ENCODE measurements at places on chromosomes 6 and 20.

DNA sequence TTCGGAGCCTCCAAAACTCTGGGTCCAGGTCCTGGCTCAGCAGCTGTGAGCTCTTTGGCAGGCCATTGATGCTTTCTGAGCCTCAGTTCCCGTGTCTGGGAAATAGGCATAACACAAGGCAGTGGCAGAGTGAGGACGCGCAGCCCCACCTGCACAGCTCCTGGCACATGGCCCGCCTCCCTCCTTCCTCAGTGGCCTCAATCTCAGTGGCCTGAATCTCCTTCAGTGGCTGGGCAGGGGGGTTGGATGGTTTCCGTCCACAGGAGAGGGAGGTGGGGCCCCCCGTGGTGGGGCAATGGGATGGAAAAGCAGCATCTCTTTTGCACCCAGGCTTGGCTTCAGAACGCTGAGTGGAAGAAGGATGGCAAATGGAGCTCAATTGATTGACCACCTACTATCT lies 5.1 kb downstream of the RSPO4 start:
- no peak for DNase-seq

GRCh38 chr6:100881707-100882040 lies 545 bp upstream of the ASCC3 start:
- DNase-seq, result no peak

GRCh38 chr6:85394853-85395538 lies 54.9 kb upstream of the NT5E start:
- DNase-seq, result no peak

GRCh38 chr20:7627734-7628663 lies 312.3 kb downstream of the HAO1 start:
- DNase-seq, result no peak

DNA sequence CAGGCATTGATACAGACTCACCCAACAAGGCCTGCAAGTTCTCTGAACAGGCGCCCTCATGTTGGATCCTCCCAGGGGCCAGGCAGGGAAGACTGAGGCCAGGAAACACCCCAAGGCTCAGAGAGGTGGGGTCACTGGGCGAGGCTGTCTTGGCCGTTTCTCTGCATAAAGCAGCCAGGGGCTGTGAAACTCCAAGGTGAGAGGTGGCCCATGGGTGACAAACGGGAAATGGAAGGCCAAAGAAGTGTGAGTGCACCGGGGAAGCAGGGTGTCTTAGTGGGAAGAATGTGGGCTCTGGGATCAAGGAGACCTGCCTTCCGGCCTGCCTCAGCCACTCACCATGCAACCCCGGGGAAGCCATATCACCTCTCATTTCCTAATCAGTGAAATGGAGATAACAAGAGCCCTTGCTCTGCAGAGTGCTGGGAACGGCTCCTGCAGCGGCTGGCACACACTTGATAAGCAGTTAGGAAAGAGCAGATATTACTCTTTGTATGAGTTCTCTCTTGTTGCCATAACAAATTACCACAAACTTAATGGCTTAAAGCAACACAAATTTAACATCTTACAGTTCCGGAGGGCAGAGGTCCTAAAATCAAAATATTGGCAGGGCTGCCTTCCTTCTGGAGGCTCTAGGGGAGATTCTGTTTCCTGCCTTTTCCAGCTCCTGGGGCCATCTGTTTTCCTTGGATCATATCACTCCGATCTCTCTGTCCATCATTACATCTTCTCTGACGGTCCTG lies 168.6 kb downstream of the NFATC2 start:
- no peak for DNase-seq

DNA sequence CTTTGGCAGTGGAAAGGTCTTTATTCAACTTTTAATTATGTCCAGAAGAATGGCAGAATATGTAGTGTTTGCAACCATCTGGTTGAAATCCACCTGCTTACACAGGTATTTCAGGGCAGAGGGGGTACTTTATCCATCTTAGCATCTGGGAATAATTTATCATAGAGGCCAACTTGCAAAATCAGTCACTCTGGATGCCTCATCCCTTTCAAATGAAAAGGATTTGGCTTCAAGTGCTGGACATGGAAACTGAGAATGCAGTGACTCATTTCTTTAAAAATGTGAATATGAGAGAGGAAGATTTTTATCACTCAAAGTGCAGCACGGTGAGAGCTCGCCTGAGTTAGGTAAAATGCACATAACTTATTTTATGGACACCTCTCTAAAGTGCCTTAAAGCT lies 758.3 kb downstream of the KIF16B start:
- DNase-seq, result no peak
